Memory B cell (primary cell): ENCODE measurements at places on chromosomes 4 and X.
A peak's percentile ranks its signal among the peaks of the same experiment; 100 is the strongest.

DNA sequence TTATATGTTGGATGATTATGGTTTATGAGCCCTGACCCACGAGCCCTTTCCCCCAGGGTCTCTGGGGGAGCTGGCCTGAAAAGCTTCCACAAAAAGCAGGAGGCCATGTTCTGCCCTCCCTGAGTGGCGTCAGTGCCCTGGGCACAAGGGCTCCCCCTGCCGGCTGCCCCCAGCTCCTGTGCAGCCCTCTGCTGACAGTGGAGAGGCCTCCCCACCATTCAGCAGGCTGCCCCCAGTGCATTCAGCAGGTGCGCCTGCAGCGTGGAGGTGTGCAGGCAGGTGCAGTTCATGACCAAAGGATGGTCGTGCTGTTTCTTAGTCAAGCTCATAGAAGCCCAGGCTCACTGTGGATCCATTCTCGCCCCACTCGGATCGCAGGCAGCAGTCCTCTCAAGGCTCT is 12.5 kb upstream of the S100P start:
- DNase-seq = no peak

DNA sequence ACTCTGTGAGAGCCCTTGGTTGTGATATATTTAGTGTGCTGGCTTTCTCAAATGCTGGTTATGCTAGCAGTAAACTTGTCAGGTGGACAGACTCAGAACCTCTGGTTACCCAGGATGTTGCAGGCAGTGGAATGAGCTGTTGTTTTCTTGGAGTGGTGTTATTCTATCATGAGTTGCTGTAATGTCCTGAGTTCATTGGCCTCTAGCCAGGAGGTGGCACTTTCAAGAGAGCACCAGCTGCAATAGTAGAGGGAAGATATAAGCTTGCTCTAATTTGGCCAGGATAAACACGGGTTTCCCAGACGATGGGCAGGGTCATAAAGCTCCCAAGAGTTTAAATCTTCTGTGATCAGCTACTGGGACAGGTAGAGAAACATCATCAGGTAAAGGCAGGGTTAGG is 95.0 kb upstream of the UBQLN2 start:
- DNase-seq = no peak

- DNase-seq = no peak
These were observed 5.7 kb upstream of the FAM9C start for GRCh38 chrX:13050151-13050550.

DNA sequence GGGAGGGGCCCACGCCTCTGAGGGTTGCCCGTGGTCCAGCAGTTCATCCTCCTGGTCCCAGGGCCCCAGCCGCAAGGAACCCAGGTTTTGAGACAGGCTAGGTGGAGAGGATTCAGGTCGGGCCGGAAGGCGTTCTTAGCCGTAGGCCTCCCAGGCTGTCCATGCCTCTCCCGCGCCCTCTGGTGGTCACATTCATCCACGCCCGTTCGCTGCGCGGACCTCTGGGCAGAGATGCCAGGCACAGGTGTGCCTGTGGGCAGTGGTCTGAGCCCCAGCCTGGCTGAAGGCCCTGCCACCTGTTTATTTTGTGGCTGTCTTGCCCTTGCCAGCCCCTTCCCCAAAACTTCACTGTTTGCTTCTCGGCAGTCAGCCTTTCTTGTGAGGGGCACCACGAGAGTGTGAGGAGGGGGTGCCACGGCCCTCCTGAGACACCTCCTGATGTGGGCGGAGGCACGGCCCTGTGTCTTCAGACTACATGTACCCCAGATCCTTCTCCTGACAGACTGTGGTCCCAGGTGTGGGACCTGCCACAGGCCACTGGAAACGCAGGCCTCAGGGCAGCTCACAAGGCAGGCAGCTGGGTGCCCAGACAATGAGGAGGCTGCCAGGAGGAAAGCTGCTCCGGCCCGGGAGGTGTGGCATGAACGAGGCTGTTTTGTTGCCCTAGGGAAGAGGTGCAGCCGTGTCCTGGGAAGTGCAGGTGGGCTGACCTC is 5.0 kb downstream of the UVSSA start:
- DNase-seq = peak; percentile 95

GRCh38 chrX:88886908-88887307 is 139.9 kb downstream of the CPXCR1 start:
- DNase-seq = no peak
